ENCODE measurements at places on chromosomes 6 and 20.

GRCh38 chr6:3340358-3340802, 81.6 kb downstream of the PSMG4 start:
- no peak overlapping the region for H3K27ac ChIP-seq
- no peaks in the 10 kb centered on the region for H3K36me3 ChIP-seq
- H3K4me1 ChIP-seq, result no peaks in the 10 kb centered on the region
- no peak overlapping the region for H3K4me3 ChIP-seq
- H3K27me3 ChIP-seq, result peaks cover 64% of the 10 kb centered on the region
- no peak for DNase-seq

DNA sequence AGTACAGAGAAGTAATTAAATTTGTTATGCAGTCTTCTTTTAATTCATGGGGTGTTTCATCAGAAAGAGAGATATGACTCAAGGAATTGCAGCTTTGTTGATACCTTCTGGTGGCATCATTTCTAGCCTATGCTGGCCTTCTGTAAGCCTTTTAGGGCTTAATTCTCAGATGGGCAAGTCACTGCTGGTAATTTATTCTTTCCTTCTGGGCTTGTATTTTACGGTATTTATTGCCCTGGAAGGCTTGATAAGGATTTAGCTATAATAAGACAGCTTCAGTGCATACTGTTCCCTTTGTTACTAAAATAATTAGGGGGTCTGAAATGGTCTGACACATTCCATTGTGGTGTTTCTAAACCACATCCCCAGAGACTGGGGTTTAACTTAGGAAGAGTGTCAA, 57.9 kb upstream of the EMILIN3 start:
- no peak overlapping the region for H3K4me3 ChIP-seq
- no peaks in the 10 kb centered on the region for H3K27me3 ChIP-seq
- H3K36me3 ChIP-seq, result peaks cover 60% of the 10 kb centered on the region
- no peaks in the 10 kb centered on the region for H3K4me1 ChIP-seq

DNA sequence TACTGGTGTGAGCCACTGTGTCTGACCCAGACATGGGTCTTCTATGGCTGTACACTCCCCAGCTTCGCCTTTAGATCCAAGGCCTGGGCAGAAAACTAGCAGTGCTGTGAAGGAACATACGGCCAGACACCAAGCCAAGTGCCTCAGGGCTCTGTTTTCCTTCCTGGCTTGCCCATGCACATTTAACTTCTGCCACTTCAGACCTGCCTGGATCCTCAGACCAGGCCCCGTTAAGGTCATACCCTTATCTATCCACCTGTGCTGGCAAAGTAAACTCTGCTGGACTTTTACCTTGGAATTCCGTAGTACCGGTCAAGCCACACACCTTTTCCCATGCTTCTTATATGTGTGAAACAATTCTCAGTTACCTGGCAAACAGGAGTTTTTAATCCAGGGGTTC, 644.8 kb downstream of the PTPRT start:
- no peaks in the 10 kb centered on the region for H3K27me3 ChIP-seq
- H3K36me3 ChIP-seq, result no peaks in the 10 kb centered on the region
- no peak overlapping the region for H3K27ac ChIP-seq
- no peak for DNase-seq
- H3K4me1 ChIP-seq, result no peaks in the 10 kb centered on the region

- peaks cover 3% of the 10 kb centered on the region for H3K36me3 ChIP-seq
- DNase-seq, result no peak
- H3K4me3 ChIP-seq, result no peak overlapping the region
Measured at GRCh38 chr6:2496291-2496690, 250.9 kb upstream of the GMDS start.

GRCh38 chr20:21074605-21075336, 31.4 kb downstream of the LINC00237 start:
- H3K36me3 ChIP-seq, result no peaks in the 10 kb centered on the region
- H3K4me1 ChIP-seq, result no peaks in the 10 kb centered on the region
- H3K4me3 ChIP-seq, result no peak overlapping the region
- DNase-seq, result no peak
- peaks cover 49% of the 10 kb centered on the region for H3K27me3 ChIP-seq
- H3K27ac ChIP-seq, result no peak overlapping the region

GRCh38 chr20:33281550-33282146, 1.4 kb upstream of the BPIFB1 start:
- peaks cover 3% of the 10 kb centered on the region for H3K4me1 ChIP-seq
- no peak for DNase-seq
- H3K4me3 ChIP-seq, result no peak overlapping the region
- peaks cover 3% of the 10 kb centered on the region for H3K36me3 ChIP-seq
- peaks cover 98% of the 10 kb centered on the region for H3K27me3 ChIP-seq

DNA sequence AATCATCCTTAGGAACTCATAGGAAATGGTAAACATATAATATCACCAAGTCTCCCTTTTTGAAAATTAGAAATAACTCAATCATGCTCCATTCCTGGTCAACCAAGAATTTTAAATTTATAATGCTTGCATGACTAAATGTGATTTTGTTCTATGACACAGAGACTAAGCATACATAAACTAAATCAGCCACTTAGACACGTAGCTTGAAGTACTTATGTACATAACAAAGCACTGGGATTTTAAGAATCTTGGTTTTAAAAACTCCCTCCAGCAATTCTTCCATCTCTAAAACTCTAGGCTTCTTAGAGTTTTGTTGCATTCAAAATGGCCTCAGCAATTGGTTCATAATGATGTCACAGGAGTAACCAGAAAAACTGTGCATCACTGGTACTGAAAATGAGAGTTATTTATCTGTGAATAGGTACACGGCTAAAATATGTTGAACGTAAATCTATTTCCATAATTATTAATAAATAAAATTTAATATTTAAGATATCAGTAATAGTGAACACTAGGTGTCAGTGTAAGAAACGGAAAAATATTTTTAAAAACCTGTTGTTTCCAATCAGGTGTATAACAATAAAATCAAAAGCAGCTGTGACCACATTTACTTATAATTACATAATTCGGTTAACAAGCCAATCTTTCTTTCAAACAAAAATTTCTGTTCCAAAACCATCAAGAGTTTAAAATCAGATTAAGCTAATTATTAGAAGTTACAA, 241.6 kb upstream of the RUNX2 start:
- H3K4me1 ChIP-seq, result peaks cover 4% of the 10 kb centered on the region
- H3K27ac ChIP-seq, result no peak overlapping the region

DNA sequence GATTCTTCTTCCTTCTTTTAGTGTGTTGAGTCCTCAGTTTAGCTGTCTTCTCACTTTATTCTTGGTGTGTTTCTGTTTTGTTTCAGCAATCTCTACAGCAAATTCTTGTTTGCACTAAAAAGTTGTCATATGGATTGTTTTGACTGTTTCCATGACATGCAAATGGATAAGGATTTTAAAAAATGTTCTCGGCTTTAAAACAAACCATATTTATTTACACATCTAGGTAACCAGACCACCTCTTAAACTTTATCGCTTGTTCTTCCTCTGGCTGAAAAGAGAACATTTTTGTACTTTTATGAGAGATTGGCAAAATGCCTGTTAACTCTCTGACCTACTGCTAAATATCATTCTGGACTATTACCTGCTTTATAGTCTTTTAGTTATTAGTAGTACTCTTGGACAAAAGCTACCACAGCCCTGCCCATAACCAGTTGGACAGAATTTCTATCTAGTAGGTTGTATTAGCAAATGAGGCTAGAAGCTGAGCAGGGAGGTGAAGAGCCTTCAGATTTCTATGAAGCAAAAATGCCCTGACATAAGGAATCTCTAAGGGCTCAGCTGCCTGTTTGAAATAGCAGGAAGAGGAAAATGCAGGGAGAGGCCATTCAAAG, 268.3 kb downstream of the CD109 start:
- no peak overlapping the region for H3K4me3 ChIP-seq
- H3K4me1 ChIP-seq, result no peaks in the 10 kb centered on the region
- peaks cover 6% of the 10 kb centered on the region for H3K27me3 ChIP-seq
- no peak for DNase-seq

DNA sequence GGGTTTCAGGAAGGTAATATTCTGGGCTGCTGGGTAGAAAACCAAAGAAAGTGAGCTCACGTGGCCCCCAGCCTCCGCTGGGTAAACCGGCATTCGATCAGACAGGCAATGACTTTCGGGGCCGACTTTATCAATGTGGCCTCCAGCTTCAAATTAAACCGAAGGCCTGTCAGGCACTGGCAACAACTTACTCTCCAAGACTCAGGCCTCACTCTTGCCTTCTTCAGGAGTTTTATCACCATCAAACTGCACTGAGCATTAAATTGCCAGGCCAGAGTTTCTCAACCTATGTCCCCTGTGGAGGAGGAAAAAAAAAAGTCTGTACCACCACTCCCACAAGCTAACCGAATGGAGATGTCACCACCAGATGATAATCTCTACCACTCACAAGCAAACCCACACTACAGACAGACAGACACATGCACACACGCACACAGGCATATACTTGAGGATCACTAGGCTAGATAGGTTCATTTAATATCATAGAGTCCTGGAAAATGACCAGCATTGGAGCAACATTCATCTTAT, 1.1 kb upstream of the MBOAT1 start:
- no peaks in the 10 kb centered on the region for H3K27me3 ChIP-seq
- H3K36me3 ChIP-seq, result peaks cover 5% of the 10 kb centered on the region
- peak overlapping the region; percentile 90 for H3K4me3 ChIP-seq
- no peak for DNase-seq
- H3K27ac ChIP-seq, result peak overlapping the region; percentile 84

GRCh38 chr20:8242066-8242465, 110.0 kb downstream of the PLCB1 start:
- no peak for DNase-seq
- H3K27me3 ChIP-seq, result no peaks in the 10 kb centered on the region
- no peak overlapping the region for H3K4me3 ChIP-seq
- no peak overlapping the region for H3K27ac ChIP-seq

GRCh38 chr20:50200482-50201104, 10.0 kb downstream of the CEBPB start:
- H3K27me3 ChIP-seq, result no peaks in the 10 kb centered on the region
- DNase-seq, result no peak
- H3K27ac ChIP-seq, result no peak overlapping the region

DNA sequence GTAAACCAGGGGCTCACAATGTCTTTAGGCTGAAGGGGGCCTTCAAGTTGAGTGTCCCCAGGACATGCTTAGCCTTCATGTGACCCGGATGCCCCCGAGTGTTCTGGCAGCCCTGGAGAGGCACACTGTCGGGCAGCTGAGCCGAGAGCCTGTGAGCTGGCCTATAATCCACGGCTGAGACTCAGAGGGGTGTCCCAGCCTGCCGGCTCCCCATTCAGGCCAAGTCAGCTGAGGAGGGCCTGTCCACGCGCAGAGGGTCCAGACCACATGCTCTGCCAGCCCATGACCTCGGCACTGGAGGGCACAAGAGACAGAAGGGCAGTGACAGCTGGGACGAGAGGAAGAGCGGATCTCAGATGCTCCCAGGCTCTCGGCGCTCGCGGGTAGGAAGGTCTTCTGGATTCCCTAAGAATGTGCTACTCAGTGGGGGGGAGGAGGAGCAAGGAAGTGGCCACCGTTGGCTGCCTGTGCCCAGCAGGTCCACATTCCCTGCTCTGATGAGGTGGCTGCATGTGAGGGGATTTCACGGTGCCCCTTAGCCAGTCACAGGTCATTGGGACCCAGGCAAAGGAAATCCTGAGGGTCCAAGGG, 224.7 kb downstream of the NRN1 start:
- H3K36me3 ChIP-seq, result peaks cover 6% of the 10 kb centered on the region
- H3K4me1 ChIP-seq, result peaks cover 7% of the 10 kb centered on the region
- H3K4me3 ChIP-seq, result no peak overlapping the region
- H3K27ac ChIP-seq, result no peak overlapping the region
- H3K27me3 ChIP-seq, result no peaks in the 10 kb centered on the region

GRCh38 chr6:27693766-27694546, 218.2 kb downstream of the OR2B2 start:
- H3K27ac ChIP-seq, result peak overlapping the region; percentile 81
- H3K4me1 ChIP-seq, result peaks cover 29% of the 10 kb centered on the region
- peaks cover 4% of the 10 kb centered on the region for H3K36me3 ChIP-seq
- peak overlapping the region; percentile 97 for H3K4me3 ChIP-seq
- no peaks in the 10 kb centered on the region for H3K27me3 ChIP-seq
- no peak for DNase-seq
